Activated naive CD4-positive, alpha-beta T cell (primary cell): ENCODE measurements at places on chromosomes 1 and 21.

DNA sequence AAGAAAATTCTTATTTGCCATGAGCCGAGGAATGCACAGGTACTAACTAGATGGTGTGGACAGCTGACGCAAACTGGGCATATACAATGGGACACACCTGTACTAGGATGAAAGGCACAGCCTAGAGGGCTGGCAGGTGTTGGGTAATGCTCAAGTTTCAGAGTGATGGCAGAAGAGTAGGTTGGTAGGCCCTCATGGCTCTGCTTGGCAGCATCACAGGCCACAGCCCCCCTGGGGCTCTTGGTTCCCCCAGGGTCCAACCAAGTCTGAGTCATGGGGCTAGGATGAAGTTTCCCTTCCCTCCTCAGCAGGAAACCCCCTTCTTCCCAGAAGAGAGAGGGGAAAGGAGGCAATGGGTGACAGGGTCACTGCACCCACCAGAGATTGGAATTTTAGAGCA lies 35.2 kb downstream of the SPEN start:
- no peak for DNase-seq

- DNase-seq, result no peak
Measured at GRCh38 chr1:225684741-225685140, 31.8 kb upstream of the ENAH start.

GRCh38 chr1:170660871-170661645 lies 2.9 kb upstream of the PRRX1 start:
- no peak for DNase-seq

GRCh38 chr1:109927356-109927755 lies 16.7 kb downstream of the CSF1 start:
- DNase-seq, result no peak

DNA sequence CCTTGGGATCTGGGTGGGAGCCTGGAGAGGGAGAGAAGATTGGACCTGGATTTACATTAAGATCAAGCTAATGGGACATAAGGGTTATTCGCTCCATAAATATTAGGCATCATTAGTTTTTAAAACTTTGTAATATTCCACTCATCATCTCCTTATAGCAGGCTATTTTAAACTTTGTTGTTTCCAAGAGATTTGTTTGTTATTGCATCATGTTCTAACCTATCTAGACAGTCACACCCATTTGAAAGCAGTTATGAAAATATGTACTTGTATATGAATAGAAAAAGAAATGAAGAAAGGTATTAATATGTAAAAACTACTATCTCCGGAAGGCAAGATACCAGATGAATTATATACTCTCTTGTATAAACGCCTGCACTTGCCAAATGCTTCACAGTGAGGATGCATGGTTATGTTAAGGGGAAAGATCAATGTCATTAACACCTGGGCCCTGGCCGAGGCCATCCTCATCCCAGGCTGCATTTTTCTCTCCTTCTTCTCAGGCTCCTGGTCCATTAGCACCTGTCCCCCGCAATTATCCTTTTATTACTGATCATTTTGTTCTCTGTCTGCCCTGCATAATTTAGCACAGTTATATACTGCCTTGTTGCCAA lies 468.2 kb downstream of the MATN1 start:
- DNase-seq, result no peak

DNA sequence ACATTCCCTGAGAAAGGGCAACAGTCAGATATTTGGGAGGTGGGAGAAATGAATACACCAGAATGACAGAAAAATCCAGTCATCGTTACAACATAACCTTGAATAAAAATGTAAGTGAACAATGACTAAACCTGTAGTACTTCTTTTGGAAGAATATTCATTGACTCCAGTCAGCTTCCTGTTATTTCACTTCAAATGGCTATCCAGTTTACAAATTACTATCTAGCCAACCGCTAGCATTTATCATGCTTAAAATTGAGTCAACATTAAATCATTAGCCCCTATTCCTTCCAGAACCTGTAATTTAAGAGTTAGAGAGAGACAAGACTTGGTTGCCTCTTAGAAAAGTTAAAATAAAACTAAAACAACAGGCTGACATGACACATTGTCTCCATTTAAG lies 33.6 kb downstream of the WLS start:
- no peak for DNase-seq

DNA sequence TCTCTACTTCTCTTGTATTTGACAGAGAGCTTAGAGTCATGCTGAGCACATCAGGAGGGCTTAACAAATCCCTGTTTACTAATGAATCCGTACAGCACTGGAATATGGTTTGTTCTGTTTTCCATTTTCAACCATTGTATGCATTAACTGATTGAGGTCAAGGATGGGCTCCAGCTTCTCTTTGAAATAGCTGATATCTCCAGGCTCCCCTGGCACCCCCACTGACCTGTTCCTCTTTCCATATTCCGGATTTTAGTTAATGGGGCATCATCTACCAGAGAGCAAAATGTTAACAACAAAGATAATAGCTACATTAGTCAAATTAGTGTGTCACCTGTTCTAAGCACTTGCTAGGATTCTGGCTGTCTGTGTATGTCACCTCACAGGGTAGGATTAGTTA lies 57.6 kb downstream of the NENF start:
- no peak for DNase-seq

- no peak for DNase-seq
Measured at GRCh38 chr1:112317140-112317539, 78.9 kb upstream of the CTTNBP2NL start.

DNA sequence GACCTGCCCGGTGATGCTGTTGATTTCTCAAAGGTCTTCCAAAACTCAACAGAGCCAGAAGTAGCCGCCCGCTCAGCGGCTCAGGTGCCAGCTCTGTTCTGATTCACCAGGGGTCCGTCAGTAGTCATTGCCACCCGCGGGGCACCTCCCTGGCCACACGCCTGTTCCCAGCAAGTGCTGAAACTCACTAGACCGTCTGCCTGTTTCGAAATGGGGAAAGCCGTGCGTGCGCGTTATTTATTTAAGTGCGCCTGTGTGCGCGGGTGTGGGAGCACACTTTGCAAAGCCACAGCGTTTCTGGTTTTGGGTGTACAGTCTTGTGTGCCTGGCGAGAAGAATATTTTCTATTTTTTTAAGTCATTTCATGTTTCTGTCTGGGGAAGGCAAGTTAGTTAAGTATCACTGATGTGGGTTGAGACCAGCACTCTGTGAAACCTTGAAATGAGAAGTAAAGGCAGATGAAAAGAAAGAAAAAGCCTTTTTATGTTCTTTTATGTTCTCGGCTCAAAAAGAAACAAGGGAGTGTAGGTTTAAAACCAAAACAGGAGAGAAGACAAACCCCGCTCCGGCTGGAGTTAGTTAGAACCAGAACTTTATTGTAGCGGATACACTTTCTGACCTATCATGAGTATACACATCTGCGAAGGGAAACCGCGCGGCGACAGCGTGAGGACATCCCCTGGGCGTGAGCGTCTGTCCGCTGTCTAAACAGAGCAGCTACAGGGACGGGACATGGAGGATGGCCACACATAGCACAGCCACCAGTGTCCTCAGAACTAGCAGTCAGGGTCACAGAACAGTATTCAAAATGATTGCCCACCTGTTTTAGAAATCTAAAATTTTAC lies 77.1 kb downstream of the PIK3CD start:
- DNase-seq, result no peak

DNA sequence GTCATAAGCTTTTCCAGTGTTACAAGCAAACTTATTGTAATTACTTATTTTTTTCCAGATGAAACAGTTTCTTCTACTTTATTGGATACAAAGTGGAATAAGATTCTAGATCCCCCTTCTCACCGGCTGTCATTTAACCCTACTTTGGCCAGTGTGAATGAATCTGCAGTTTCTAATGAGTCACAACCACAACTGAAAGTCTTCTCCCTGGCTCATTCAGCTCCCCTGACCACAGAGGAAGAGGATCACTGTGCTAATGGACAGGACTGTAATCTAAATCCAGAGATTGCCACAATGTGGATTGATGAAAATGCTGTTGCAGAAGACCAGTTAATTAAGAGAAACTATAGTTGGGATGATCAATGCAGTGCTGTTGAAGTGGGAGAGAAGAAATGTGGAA lies 95.5 kb downstream of the ZFYVE9 start:
- no peak for DNase-seq

- DNase-seq, result peak; percentile 12
Measured at GRCh38 chr1:9628541-9629444, 22.7 kb upstream of the PIK3CD start.

DNA sequence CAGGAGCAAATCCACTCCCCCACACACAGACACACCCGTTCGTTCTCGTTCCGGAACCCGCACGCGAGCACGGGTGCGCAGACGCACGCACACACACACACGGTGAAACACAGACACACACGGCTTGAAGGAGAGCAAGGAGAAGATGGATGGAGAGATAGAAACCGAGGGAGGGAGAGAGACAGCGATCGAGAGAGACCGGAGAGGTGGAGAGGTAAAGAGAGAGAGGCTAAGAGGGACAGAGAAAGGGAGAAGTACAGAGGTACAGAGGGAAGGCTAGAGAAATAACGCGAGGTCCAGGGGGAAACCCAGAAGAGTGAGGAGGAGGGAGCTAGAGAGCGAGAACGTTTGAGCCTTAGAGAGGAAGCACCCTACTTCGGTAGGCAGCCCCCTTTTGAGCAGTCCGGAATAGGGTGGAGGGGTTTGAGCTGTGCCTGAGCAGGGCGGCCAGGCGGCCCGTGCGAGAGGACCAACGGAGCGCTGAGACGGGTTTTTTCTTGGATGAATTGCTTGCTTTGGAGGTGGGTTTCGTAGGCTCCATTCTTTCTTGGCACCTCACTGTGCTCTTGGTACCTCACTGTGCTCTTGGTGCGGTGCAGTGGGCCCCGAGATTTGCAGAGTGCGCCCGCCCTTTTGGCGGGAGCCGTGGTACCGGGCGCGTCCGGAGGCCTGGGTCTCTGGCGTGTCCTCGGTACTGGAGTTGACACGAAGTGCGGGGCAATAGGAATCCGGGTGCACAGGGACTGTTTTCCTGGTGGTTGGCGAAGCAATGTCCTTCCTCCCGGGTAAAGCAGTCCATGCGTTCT lies 88.4 kb upstream of the RHOU start:
- no peak for DNase-seq

- no peak for DNase-seq
Measured at GRCh38 chr1:118147522-118147921, 37.5 kb downstream of the SPAG17 start.

DNA sequence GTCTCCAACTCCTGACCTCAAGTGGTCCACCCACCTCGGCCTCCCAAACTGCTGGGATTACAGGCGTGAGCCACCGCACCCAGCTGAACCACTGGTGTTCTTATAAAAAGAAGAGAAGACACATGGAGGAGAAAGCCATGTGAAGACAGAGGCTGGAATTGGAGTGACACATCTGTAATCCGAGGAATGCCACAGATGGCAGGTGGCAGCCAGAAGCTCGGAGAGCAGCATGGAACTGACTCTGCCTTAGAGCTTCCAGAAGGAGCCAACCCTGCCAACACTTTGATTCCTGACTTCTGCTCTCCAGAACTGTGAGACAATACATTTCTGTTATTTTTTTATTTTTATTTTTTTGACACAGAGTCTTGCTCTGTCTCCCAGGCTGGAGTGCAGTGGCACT lies 59.0 kb upstream of the ATP2B4 start:
- no peak for DNase-seq

- no peak for DNase-seq
Measured at GRCh38 chr1:43936431-43937151, 3.0 kb downstream of the ARTN start.

DNA sequence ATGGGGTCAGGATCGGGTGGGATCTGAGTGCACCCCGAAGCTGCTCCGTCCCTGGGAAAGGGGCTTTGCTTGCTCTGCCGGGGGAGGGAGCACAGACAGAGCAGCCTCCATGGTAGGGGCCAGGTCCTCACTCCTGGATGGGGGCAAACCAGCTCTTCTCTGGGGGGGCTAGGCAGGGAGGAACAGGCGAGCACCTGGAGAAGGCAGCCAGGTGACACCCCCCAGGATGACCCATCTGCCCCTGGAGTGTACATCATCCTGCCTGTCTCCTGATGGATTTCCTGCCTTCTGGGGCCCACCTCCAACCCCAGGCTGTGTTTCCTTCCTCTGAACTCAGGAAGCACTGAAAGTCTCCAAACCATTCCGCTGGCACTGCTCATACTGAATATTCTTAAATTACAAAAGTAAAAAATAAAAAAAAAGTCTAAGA lies 248.0 kb downstream of the RHOU start:
- DNase-seq, result no peak

- DNase-seq, result no peak
Measured at GRCh38 chr1:27872802-27873551, 633 bp downstream of the THEMIS2 start.
